ENCODE measurements at places on chromosomes 12 and 14.

DNA sequence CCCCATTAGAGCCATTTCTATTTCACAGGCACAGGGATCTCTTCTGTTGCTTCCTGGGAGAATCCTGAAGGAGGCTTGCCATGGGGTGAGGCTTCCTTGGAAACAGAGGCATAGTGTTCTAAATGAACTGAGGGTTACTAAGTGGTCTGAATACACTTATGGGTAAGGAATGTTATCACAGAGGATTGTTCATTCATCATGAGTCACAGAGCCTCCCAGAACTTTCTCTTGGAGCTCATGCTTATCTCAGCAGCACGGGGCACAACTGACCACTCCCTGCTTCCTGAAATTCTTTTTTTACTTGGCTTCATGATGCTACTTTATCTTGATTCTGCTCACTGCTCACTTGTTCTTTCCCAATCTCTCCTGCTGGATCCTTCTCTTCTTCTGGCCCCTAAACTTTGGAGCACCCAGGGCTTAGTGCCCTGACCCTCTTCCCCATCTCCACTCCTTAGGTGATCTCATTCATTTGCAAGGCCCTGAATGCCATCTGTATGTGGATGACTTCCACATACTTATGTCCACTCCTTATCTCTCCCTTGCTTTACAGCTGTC lies 57.9 kb downstream of the ANO6 start:
- no peak for DNase-seq

GRCh38 chr14:93943052-93943451 lies 15.9 kb downstream of the FAM181A start:
- DNase-seq: no peak

- no peak for DNase-seq
Measured at GRCh38 chr14:104142946-104143470, 4.6 kb downstream of the KIF26A start.

- no peak for DNase-seq
Measured at GRCh38 chr12:93376436-93377251, 1.1 kb upstream of the NUDT4 start.

DNA sequence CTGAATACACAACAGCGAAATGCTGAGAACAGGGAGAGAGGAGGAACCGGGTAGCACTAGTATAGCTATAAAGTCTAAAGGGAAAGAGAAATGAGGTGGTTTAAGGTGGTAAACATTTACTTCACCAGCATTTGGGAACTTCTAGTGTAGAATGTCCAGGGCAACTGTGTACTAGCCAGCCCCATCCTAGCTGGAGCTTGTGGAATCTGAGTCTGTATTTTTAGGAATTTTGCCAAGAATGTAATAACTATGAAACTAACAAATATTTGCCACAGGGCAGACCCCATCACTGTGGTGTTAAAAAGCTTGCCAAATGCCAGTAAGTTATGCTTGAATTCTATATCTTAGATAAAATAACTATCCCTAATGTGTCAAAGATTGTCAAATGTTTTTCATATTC lies 398.9 kb upstream of the MIS18BP1 start:
- no peak for DNase-seq

- peak; percentile 27 for DNase-seq
Measured at GRCh38 chr14:102320033-102320660, 601 bp downstream of the ZNF839 start.

GRCh38 chr12:72276181-72276805 lies 4.1 kb downstream of the TRHDE start:
- no peak for DNase-seq

DNA sequence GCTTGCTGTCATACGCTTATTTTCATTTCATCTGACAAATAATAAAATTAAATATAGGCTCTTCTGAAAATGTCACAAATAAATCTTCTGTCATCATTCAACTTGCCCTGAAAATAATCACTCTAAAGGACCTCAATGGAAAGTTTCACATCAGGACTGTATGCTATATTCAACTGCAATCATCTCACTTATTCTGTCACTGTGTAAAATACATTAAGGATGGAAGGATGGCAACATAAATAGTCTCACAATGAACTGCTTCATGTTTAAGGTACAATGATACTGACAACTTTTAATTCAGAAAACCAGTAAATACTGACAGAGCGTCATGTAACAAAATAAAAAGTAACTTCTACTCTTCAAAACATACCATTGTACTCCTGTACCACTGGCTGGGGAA lies 82.1 kb downstream of the CEP83 start:
- no peak for DNase-seq

GRCh38 chr14:93832081-93832480 lies 43.8 kb upstream of the PRIMA1 start:
- no peak for DNase-seq

DNA sequence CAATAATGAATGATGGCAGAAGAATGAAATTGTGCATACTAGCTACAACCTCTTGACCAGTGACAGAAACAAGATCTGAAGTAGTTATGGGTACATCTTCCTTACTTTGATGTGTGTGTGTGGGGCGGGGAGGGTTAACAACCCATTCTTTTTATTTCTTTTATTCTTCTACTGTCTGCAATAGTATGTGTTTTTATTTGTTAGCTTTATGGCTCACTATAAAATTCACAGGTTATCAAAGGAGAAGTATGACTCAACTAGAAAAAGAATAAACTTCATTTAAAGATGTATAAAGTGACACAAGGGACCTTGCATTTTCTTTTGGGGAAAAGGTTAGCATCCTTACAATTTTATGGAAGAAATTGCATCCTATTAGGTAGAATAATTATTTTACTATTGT lies 430.5 kb downstream of the DAD1 start:
- no peak for DNase-seq

DNA sequence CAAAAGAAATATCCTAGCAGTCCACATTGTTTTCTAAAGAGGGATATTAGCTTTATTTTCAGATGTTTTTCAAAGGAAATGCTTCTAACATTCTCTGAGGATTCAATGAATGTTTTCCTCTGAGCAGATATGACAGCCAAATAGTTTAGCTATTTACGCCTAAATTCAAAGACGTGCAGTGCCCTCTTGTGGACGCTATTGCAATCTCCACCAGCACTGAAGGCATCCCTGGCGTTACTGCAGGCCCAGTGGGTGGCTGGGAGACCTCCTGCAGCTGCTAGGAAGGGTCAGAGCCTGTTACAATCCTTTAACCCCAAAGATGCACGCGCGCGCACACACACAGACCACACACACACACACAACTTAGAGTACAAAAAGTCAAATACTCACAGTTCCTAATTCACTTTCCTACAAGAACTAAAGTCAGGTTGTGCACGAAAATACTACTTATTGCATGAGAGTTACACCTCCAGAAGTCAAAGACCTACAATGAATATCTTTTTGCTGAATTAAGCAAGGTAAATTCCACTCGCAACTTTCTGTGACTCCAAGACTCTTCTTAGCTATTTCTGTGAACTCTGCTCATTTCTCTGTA lies 589.3 kb upstream of the TMEM132C start:
- DNase-seq: no peak

GRCh38 chr14:102633906-102634595 lies 41.6 kb downstream of the RCOR1 start:
- no peak for DNase-seq
